ENCODE measurements at places on chromosomes 2 and 18. TPM values are rescaled to one million over a fixed set of nuclear protein-coding genes. Genes with fewer than 3 reads are reported as not detected.

DNA sequence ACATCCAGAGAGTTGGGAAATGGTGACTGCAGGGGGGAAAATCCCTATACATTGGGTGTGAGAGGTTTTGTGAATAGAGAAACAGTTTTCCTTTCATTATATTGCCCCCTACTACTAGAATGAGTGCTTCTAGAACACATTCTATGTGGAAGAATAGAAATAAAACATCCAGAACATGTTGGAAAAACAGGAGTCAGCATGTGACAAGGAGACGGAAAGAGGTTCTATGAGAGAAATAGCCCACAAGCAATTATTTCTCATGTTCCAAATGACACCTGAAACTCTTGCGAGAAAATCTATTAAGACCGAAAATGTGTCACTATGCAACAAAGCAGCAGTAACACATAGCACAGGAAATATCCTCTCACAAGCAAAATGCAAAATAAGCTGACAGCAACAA is 202.7 kb upstream of the SPOPL start:
- no peak for DNase-seq

DNA sequence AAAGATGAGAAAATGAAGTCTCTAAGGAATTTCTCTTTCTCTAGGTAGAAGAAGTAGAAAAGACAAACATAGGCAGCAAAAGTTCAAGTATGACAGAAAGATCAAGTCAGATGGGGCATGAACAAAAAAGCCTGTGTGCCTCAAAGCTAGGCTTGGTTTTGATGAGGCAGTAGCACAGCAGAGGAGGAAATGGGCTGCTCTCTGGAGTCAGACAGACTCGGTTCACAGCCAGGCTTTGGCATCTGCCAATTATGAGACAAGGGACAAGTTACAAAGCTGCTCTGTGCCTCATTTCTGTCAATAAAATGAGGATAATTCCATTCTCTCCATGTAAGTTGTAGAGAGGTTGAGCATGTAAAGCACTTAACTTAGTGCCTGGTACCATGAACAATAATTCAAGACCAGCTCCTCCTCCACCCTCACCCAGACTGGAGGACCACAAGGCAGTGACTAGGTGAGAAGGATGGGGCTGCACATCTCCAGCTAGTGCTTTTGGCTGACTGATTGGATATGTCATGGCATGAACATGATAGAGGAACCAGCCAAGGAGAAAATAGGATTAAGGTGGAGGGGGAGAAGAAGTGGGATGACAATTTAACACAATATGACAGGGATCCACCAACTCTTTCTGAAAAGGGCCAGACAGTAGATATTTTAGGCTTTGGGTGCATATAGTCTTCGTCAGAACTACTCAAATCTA is 84.6 kb downstream of the TMEM163 start:
- peak; percentile 21 for DNase-seq

- no peak for DNase-seq
Measured at GRCh38 chr2:144596073-144596871, 76.4 kb upstream of the ZEB2 start.

- DNase-seq: no peak
Measured at GRCh38 chr2:106142683-106143082, 51.4 kb downstream of the UXS1 start.

DNA sequence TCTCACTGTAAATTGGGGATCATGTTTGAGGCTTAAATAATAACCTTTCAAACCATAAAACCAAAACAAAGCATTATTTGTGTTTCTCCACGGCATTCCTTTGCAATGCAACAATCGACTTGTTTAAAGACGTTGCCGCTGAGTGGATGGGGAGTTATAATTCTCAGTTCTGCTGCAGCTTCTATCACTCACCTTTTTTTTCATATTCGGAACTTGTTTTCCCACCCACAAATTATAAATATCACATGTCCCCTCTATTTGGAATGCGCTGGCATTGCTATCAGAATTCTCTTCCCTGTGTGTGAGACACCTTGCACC is 372.8 kb upstream of the SMIM21 start:
- no peak for DNase-seq

GREB1 gene
- polyA plus RNA-seq: not detected

PDE6D gene
- 55.3 TPM for polyA plus RNA-seq
